ENCODE measurements at places on chromosomes 4 and X. TPM values are rescaled to one million over a fixed set of nuclear protein-coding genes. Genes with fewer than 3 reads are reported as not detected.

Gene FAM9B
- not detected for total RNA-seq

Gene SH3RF1
- total RNA-seq, result 9.0 TPM

Gene ZNF518B
- 30.5 TPM for total RNA-seq

Gene TCEAL7
- 1.1 TPM for total RNA-seq

Gene PHF8
- 15.4 TPM for total RNA-seq

Gene SLC38A5
- total RNA-seq, result 348 TPM

Gene RTL9
- not detected for total RNA-seq

Gene FAM236B
- not detected for total RNA-seq

Gene IGFBP7
- 92.9 TPM for total RNA-seq

Gene ARR3
- total RNA-seq, result not detected

Gene ADGRG2
- total RNA-seq, result 0.13 TPM

Gene GASK1B
- total RNA-seq, result 2.1 TPM

- no peak for DNase-seq
These were observed 383.0 kb upstream of the GATB start for GRCh38 chr4:152143806-152144205.

GRCh38 chrX:134676436-134676835, 18.2 kb upstream of the PLAC1 start:
- peak; percentile 60 for DNase-seq

- DNase-seq, result no peak
These were observed 143.8 kb upstream of the SLITRK2 start for GRCh38 chrX:145673841-145674240.

DNA sequence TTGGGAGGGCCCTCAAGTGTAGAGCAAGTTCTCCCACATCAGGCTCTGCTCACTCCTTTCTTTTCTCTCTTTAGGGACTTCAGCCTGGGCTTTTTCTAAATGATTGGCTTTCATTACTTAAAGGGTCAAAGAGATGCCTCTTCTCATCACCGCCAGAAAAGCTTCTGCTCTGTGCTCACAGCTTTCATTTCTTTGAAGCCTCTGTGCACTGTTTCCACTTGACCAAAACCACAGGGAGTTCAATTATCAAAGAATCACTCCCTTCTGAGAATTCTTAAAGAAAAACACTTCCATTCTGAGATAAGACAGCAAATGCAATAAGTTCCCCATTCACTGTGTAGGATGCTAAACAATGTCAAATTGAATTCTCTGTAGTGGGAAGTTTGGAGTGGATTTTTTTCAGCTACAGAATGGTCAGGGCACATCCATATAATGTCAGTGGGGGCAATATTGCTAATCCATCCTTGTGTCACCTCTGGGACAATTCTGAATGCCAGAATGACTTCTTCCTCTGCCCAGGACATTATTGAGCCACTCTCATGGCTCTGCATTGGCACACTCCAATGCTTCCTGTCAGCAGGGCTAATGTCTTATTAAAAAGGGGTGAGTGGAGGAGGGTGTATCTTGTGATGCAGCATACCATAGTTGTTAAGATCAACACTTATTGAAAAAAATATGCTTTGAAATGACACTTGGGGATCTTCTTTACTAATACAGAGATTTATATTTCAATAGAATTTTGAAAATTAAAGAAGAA, 217.6 kb downstream of the SNCA start:
- DNase-seq, result no peak

DNA sequence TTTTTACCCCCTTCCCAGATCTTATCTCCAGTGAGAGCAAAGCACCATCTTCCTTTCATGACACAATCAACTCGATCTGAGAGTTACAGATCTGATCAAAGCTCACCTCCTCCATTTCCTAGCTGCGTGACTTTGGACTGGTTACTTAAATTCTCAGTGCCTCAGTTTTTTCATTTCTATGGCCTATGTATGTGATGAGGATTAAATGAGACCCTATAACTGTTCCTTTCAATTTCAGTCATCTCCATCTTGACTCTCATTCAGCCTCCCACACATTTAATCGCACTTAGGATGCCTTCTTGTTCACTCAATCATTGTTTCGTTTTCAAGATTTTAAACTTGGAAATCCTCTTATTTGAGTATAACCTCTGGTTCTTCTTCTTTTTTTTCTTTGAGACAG, 20.1 kb upstream of the CXCR3 start:
- DNase-seq, result no peak

DNA sequence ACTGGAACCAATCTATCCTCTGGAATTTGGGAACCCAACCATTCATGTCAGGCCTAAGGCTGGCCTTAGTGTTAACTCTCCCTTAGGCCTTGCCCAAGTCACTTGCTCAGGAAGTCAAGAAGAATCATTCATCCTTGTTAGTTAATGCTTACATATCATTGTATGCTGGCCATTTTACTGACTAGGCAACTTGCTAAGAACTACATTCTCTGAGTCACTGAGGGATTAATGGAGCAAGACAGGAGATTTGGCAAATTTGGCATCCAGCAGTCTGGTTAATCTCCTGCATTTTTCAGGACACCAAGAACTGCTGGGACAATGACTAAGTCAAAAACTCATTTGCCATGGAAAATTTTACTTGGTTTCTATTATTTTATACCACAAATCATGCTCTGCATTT, 115.8 kb upstream of the DDIT4L start:
- peak; percentile 62 for DNase-seq

- DNase-seq, result no peak
These were observed 92.1 kb upstream of the COX18 start for GRCh38 chr4:73161527-73162185.

DNA sequence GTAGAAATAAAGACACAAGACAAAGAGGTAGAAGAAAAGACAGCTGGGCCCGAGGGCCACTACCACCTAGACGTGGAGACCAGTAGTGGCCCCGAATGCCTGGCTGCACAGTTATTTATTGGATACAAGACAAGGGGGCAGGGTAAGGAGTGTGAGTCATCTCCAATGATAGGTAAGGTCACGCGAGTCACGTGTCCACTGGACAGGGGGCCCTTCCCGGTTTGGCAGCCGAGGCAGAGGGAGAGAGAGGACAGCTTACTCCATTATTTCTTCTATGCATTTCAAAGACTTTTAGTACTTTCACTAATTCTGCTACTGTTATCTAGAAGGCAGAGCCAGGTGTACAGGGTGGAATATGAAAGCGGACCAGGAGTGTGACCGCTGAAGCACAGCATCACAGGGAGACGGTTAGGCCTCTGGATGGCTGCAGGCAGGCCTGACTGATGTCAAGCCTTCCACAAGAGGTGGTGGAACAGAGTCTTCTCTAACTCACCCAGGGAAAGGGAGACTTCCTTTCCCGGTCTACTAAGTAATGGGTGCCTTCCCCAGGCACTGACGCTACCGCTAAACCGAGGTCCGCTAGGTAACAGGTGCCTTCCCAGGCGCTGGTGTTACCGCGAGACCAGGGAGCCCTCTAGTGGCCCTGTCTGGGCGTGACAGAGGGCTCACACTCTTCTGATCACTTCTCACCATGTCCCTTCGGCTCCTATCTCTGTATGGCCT, 44.9 kb downstream of the ZBTB49 start:
- peak; percentile 34 for DNase-seq

DNA sequence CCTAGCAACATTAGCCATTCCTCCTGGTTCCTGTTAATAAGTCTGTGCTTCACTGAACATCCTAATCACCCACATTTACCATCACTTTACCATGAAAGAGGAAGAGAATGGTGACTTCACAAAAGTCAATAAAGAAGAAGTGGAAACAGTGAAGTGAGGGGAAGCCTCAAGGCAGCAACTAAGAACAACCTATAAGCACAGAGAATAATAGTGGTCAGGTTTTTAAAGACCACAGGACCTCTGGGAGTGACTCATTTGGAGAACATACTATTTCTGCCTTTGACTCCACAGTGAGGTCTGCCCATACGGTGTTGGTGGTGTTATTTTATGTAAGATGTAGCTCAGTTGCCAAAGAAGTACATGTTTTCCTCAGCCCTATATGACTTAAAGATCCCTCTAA, 86.0 kb upstream of the TET2 start:
- DNase-seq, result peak; percentile 47

DNA sequence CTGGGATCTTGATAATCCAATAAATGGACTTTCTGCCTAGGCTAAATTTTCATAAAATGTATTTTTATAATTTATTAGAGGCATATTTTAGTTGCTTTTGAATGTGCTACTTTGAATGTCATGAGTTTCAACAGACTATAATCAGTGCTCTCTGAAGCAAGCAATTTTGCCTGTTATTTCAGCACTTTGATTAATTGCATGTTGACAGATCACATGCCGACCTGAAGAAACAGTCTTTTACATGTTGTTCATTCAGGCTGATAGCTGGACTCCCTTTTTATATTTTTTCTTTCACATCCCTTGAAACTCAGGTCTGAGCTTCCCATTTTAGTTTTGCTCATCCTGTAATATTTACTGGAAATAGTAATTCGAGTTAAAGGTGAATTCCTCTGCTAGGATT, 341.0 kb downstream of the NAP1L3 start:
- no peak for DNase-seq

DNA sequence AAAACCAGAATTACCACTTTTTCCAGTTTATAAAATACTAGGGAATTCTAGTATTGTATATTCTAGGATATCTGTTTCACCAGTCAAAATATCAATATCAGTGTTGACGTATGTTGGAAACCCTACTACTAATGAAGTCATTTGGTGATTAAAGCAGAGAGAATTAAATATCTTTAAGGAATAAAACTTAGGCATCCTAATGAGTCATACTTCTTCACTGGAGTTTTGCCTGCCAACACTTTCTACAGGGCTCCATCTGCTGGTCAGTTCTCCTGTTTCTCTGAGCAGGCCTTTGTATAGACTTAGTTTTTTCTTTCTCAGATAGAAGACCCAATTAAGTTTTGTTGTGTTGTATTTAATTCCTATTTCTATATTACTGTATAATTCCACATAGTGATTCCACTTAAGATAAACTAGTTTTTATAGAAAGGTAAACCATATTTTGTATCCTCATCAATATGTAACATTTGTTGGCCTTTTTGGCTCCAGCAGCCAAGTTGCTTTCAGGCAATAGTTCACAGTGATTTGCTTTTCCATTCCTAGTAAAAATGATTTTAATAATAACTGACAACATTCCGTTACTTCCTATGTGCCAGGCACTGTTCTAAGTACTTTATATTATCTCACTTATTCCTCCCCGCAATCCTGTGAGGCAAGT, 3.5 kb downstream of the AP1AR start:
- peak; percentile 90 for DNase-seq

DNA sequence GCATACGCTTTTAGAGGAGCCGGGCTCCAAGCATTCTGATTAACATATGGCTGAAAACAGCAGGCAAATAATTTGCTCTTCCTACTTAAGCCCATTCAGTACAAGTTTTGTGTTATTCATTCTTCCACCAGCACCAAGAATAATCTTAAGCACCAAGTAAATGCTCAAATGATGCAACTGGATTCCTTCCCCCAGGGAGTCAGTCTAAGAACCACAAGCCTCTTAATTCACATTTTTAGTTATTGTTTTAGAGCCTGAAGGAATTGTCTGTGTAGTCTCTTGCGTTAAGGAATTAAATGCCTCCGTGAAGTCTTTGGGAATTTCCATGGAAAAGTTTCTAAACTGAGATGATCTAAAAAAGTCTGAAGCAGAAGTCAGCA, 61.5 kb upstream of the MAGEB2 start:
- DNase-seq, result no peak

DNA sequence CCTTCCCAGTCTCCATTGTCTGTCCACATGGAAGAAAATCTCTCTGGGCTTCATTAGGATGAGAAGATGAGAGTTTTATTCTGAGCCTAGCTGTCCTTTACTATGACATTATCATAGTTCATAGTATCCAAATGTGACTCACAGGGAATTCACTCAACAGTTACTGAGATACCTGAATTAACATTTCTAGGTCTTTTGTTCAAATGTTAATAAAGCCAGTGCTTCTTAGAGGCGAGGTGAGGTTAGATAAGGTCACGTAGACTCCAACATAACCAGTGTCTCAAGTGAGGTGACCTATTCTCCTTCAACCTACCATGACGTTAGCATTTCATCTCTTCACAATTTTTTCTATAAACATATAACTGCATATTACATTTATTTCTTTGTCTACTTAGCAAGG, 67.2 kb downstream of the PALLD start:
- DNase-seq, result no peak

GRCh38 chr4:127403471-127404084, 229.2 kb upstream of the INTU start:
- DNase-seq, result no peak

GRCh38 chr4:129645461-129645860, 549.5 kb downstream of the C4orf33 start:
- DNase-seq, result no peak

DNA sequence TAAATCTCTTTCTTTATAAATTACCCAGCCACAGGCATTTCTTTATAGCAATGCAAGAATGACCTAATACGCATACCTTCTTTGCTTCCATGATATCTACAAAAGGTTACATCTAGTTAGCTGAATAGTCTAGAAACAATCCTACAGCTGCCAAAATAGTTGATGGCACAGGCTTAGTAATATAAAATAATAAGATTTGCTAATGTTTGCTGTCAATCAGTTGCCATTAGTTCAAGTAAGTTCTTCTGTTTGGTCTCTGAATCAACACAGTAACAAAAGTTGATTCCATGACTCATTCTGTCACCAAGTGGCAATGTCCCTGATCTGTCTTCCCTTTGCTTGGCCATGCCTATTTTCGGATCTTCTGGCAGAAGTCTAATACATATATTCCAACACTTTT, 470.2 kb downstream of the SPRY1 start:
- DNase-seq, result no peak

DNA sequence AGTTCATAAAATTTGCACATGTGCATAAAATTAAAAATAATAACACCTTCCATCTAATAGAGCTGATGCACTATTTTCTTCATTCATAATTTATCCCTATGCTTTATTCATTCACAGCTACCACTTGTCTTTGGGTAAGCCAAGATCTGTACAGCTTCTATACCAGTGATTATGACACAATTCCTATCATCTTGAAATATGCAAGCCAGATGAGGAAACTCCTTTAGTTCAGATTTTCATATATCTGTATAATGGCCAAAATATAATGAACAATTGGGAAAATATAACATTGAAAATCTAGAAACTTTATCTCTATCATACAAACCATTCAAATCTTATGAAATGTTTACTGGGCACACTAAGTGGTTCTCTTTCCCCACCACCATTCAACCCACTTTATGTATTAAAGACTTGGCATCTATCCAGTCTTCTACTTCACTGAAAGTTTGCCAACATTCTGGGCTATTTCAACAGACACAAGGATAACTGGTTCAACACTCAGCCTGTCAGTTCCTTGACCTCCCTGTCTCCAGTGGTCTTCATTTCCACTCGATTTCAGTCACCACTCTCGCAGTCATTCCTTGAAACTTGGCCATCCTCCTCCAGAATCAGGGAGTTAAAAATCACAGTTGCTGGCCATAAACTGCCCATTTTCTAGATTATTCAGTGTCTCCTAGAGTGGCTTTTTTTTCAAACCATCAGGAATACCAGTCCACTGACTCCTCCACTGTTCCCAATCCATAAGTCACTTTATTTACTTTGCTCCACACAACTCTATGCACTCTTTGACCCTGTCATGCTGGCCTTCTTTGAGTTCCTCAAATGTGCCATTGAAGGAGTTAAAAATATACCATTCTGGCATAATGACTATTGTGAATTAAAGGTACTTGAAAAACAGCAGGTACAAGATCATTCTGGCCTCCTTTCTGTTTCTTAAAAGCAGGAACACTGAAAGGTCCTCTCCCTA, 85.5 kb downstream of the CAMK2D start:
- DNase-seq, result peak; percentile 42

- DNase-seq, result no peak
These were observed 160.5 kb downstream of the ZNF518B start for GRCh38 chr4:10296730-10297129.

- DNase-seq, result peak; percentile 39
These were observed 361.9 kb downstream of the KCTD8 start for GRCh38 chr4:44086753-44087152.

Measured in bronchial epithelial cell (primary cell).